ENCODE measurements at places on chromosomes 2 and 18.

- no peak for DNase-seq
Measured at GRCh38 chr2:29035016-29035745, 39.1 kb downstream of the PCARE start.

- DNase-seq: no peak
Measured at GRCh38 chr2:164260506-164260905, 360.8 kb downstream of the GRB14 start.

- DNase-seq: no peak
Measured at GRCh38 chr2:103144837-103145236, 383.0 kb downstream of the TMEM182 start.

DNA sequence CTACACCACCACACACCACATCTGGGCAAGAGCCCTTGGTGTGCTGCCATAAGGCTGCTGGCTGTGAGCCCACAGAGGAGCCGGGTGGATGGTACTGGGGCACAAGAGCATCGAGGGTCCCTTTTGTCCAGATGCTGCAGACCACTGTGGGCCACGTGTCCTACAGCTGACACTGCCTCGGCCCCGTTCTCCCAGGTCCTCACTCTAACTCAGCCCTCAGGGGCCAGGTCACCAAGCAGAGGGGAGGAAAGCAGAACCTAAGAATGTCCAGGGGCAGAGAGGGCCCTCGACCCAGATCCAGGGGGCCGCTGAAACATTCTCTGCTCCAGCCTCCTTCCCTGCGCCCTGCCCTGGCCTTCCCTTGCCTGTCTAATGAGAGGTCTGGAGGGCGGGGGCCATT lies 91.7 kb upstream of the ASB18 start:
- no peak for DNase-seq

DNA sequence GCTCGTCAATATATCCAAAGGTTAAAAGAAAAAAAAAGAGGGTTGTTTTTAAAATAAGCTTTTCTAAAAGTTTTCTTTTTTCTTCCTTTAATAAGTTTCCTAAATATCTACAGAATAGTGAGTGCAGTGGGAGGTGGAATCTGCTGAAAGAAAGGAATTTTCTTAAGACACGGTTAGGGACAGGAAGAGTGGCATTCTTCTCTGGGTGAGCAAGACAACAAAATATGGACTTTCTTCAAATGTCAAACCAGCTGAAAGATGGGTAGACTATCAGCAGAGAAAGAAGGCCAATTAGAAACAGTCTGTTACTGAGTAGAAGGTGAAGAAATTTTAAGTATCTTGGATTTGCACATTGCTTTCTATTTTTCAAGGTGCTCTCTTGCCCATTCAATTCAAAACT lies 222.7 kb upstream of the PIK3C3 start:
- no peak for DNase-seq

DNA sequence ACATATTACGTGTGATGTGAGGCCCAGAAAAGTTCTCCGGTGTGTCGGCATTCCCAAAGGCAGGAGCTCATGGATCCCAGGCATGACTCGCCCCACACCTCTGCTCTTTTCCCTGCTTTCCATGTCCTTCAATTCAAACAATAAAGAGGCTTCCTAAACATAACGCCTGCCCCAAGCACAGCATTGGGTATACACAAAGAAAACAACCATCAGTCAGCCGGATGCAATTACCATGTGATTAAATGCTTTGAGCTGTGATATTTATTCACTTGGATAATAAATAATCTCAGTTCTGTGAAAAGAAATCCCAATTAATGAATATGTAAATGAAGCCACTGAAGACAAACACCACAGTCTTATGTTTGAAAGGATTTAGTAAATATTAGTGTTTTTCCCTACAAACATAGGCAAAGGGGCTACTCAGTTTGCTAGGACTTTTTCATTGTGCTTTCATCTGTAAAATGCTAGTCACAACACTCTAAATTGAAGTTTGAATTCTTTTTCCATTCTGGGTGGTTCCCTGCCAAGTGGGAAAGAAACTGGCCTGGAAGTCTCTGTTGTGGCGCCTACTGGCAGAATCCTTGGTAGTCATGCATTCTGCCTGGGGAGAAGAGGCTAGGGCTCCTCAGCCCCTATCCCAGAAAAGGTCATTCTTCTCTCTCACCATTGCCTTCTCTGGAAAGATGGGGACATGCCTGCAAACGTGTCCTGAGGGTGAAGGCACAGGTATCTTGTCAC lies 144.7 kb downstream of the COL6A3 start:
- no peak for DNase-seq

DNA sequence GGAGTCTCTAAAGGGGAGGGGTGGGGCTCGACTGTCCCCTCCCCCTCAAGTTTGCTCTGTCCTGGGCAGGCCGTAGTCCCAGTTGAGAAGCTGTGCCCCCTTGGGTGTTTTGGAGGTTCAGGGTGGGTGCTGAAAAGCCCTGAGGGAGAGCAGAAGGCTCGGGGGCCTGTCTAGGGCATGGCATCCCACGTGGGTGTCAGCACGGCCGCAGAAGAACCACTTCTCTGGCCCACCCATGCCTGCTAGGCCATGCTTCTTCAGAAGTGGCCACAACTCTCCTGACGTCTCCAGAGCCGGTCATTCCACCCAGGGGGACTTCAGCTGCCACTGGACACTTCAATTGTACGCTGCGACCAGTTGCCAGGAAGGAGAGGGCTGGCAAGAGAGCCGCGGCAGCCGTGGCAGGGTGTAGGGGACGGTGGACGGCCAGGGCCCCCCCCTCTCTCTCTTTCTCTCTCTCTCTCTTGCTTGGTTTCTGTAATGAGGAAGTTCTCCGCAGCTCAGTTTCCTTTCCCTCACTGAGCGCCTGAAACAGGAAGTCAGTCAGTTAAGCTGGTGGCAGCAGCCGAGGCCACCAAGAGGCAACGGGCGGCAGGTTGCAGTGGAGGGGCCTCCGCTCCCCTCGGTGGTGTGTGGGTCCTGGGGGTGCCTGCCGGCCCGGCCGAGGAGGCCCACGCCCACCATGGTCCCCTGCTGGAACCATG lies at the start of gene INPP5D:
TSS of gene INPP5D (plus strand) at position 546 of the 704 bp plus-strand sequence. CDS start at position 683, 137 bp downstream.
- DNase-seq: peak; percentile 68

DNA sequence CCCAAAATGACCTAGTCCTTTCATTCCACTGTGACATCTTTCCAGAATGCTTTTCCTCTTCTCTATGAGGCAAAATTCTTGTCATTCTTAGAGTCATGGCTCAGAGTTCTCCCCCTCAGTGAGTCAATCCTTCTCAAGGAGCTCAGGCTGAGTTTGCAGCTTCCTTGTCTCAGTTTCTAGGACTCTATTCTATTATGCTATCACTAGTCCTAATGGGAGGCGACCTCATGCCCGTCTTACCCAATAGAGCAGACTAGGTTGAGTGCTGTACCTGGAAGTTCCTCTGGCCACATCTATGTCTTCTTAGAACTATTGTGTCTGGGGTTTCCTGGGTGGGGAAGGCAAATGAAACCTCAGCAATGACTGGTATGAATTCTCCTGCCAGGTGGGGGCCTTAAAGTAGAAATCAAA lies 51.5 kb downstream of the HAUS1 start:
- no peak for DNase-seq

DNA sequence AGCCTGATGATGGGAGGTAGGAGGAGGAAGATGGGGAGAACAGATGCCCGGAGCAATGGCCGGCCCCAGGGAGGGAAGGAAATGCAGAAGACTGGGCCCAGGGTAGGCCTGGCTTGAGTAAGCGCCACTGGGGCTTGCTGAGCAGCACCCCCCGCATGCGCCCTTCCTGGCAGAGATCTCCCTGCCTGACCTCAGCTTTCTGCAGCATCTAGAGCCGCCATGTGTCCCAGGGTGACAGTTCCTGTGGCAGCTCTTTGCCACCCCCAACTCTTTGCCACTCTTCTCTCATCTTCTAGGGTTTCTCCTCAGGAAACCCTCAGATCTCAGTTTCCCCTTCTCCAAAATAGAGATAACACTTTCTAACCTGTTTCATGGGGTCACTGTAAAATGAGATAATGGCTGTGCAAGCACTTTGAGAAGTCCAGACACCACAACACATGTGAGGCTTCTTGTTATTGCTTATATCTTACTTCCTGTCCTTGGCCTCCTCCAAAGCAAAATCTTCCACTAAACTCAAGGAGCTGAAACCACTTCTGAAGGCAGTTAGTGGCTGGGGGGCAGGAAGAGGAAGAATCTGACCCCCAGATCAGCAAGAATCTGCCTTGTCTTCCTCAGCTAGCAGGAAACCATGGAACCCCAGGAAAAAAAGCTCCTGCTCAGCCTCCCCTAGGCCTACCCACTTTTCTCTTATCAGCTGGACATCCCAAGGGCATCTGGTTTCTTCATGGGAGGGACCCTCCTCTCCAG lies 64.9 kb downstream of the EPAS1 start:
- no peak for DNase-seq

DNA sequence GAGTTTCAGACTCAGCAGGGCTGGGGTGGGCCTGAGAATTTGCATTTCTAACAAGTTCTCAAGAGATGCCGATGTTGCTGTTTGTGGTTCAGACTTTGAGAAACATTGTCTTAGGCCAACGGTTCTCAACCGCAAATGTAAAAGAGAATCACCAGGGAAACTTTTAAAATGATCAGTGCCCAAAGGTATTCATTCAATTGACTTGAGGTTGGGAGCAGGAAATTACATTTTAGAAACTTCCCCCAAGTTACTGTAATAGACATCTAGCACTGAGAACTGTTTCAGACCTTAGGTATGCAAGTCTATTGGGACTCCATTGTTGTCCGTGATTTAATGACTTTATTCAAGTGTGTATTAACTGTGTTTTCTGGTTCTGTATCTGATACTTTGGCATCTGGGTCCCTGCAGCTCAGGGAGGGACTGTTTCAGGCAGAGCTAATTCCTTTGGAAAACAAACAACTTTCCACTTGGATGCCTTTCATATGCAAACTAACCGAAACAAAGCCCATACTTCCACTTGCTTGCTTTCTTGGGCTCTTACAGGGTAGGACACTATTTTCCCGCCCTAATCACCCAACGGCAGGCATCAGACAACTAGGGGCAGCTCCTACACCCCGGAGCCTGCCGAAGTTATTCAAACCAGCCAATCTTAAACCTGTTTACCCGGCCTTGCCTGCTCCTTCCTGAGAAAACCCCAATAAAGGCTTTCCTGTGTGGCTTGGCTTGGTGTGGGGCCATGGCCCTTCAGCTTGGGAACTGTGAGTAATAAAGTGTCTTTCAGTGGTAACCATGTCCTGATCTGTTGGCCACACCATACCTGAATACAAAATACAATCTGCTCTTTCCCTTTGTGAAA lies 97.6 kb downstream of the POLE4 start:
- peak; percentile 20 for DNase-seq

- DNase-seq: no peak
Measured at GRCh38 chr18:40868110-40868858, 1086.8 kb upstream of the PIK3C3 start.

DNA sequence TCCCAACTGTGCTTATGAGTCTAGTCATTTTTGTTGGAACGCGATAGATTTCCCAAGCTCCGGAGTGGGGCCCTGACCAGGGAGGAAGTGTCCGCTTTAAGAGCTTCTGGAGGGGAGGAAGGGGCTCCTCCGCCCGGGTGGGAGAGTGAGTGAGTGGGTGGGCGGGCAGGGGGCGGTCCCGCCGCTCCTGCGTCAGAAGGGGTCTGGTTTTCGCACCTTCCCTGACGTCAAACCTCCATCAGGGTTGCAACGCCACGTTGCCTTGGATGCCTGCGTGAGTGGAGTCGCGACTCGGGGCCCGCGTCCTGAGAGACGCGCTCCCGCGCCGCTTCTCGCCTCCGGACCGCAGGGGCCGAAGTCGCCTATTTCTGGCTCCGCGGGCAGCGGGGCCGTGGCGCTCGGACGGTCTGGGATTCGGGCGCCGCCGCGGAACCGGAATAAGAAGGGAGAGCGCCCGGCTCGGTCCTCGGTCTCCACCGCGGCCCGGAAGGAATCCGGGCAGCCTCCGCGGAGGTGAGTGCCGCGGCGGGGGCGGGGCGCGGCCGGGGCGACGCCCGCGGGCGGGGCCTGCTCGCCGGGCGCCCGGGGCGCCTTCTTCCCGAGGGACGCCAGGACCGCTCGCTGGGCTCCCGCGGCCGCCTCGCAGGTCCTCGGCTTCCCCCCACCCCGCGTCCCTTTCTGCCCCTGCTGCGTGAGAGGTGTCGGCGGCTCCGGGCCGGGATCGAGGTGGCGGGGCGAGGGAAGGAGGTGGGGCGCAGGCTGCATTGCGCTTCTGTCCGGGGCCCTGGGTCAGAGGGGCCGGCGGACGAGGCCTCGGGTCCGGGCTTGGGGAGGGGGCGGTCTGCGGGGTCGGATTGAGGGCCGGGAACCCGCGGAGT lies at the start of gene ZDBF2:
TSS of gene ZDBF2 (plus strand) at position 230 of the 878 bp plus-strand sequence. CDS start 7,187 bp downstream, outside the sequence.
- DNase-seq: peak; percentile 69

- DNase-seq: no peak
Measured at GRCh38 chr18:73774811-73775509, 372.7 kb downstream of the FBXO15 start.

DNA sequence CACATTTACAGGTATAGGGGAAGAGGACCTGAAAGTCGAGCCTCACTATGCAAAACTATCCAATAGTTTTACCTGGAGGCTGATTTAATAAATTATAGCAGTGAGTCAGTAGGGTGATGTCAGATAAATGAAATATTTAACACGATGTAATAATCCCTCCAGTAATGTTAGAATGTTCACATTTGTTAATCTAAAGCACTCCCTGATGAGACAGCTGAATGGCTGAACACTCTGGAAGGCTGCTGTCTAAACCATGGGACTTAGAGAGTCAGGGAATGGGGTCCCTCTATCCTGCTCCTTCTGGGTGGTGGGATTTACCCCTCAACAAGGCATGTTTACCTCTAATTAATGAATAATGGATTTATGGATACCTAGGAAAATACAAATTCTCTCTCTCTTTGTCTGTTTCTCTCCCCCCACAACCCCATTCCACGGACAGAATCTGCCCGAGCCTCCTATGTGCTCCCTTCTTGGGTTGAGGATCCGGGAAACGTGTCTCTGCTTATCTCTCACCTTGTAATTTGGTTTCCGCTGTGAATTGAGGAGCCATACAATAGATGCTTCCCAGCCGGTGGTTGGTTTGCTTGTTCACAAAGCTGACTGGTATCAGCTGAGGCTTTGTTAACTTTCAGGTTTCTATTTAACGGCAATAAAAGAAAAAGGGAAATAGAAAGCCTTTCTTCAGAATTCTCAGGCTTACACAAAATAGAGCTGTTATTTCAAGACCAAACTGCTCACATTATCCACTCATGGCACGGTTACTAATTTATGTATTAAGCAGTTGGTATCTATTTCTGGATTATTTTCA lies 25.9 kb downstream of the LRRC30 start:
- DNase-seq: no peak

- DNase-seq: no peak
Measured at GRCh38 chr18:62741118-62741566, 25.8 kb downstream of the PHLPP1 start.

- DNase-seq: no peak
Measured at GRCh38 chr2:146544701-146545100, 1300.1 kb upstream of the ACVR2A start.

- DNase-seq: no peak
Measured at GRCh38 chr2:121065239-121065638, 219.8 kb downstream of the TFCP2L1 start.
